Smooth muscle cell of trachea (primary cell): ENCODE measurements at places on chromosomes 5 and 9. TPM values are rescaled to one million over a fixed set of nuclear protein-coding genes. Genes with fewer than 3 reads are reported as not detected.

ZNF462 gene
- 17.0 and 19.0 TPM in 2 replicates for total RNA-seq

LIX1 gene
- not detected in 2 replicates for total RNA-seq

ANKRD18B gene
- total RNA-seq = 0.87 and 2.6 TPM in 2 replicates

TSLP gene
- 5.7 and 6.5 TPM in 2 replicates for total RNA-seq

OR13C3 gene
- total RNA-seq = not detected in 2 replicates

PCDHGB2 gene
- total RNA-seq = 5.1 TPM in 2 replicates

CCDC183 gene
- total RNA-seq = 0.15 and 0.33 TPM in 2 replicates
